ENCODE measurements at places on chromosomes 11 and 22. TPM values are rescaled to one million over a fixed set of nuclear protein-coding genes. Genes with fewer than 3 reads are reported as not detected.
A peak's percentile ranks its signal among the peaks of the same experiment; 100 is the strongest.

- peak overlapping the region; percentile 90 for H3K4me3 ChIP-seq
- H3K36me3 ChIP-seq, result peaks cover 20% of the 10 kb centered on the region
- H3K27me3 ChIP-seq, result no peaks in the 10 kb centered on the region
- peak; percentile 98 for DNase-seq
Measured at GRCh38 chr11:57667117-57667735, 688 bp upstream of the ZDHHC5 start.

GRCh38 chr22:46578251-46578823 is 40.9 kb upstream of the CELSR1 start:
- H3K4me1 ChIP-seq, result peaks cover 70% of the 10 kb centered on the region
- H3K4me3 ChIP-seq, result peak overlapping the region; percentile 89
- DNase-seq, result no peak
- no peaks in the 10 kb centered on the region for H3K27me3 ChIP-seq

DNA sequence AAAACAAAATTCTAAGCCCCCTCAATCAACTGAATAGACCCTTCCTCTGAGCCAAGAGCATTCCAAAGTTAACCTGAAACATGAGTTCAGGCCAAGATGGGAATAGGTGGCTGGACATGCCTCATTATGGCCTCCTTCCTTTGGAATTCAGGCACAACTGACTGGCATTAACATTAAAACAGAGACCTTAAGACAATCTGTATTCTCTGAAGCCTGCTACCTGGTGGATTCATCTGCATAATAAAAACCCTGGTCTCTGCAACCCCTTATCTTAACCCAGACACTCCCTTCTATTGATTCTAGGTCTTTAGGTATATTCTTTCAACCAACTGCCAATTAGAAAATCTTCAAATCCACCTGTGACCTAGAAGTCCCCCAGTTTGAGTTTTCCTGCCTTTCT is 66.3 kb downstream of the JRKL start:
- no peaks in the 10 kb centered on the region for H3K36me3 ChIP-seq
- no peaks in the 10 kb centered on the region for H3K4me1 ChIP-seq
- H3K27me3 ChIP-seq, result peaks cover 18% of the 10 kb centered on the region
- no peak overlapping the region for H3K27ac ChIP-seq

- H3K27ac ChIP-seq, result peak overlapping the region; percentile 84
- H3K4me1 ChIP-seq, result peaks cover 10% of the 10 kb centered on the region
- no peaks in the 10 kb centered on the region for H3K36me3 ChIP-seq
- H3K4me3 ChIP-seq, result no peak overlapping the region
- DNase-seq, result no peak
Measured at GRCh38 chr11:75850787-75851186, 35.8 kb downstream of the UVRAG start.

- peaks cover 11% of the 10 kb centered on the region for H3K4me1 ChIP-seq
- H3K27ac ChIP-seq, result no peak overlapping the region
- no peak for DNase-seq
- H3K4me3 ChIP-seq, result no peak overlapping the region
Measured at GRCh38 chr11:47163193-47163592, 13.5 kb downstream of the ARFGAP2 start.

- no peaks in the 10 kb centered on the region for H3K36me3 ChIP-seq
- H3K27me3 ChIP-seq, result no peaks in the 10 kb centered on the region
- H3K4me1 ChIP-seq, result peaks cover 47% of the 10 kb centered on the region
- H3K4me3 ChIP-seq, result no peak overlapping the region
- no peak for DNase-seq
Measured at GRCh38 chr11:93744669-93745004, 3.2 kb downstream of the C11orf54 start.

Gene SCGB1A1
- not detected for total RNA-seq

Measured in naive thymus-derived CD8-positive, alpha-beta T cell (primary cell).